ENCODE measurements at places on chromosomes 5 and 9.

DNA sequence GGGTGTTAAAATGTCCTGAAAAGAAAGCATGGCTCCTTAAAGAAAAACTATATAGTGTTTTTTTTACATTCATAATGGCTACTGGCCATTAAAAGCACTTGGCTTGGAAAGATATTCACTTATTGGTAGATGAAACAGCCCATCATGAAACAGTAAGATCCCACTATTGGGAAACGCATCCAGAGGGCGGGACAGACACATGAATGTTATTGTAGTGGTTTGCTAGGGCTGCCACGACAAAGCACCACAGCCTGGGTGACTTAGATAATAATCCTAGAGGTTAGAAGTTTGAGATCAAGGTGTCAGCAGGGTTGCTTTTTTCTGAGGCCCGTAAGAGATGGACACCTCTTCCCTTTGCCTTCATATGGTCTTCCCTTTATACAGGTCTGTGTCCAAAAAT lies 139.4 kb upstream of the ANKH start:
- DNase-seq, result no peak

DNA sequence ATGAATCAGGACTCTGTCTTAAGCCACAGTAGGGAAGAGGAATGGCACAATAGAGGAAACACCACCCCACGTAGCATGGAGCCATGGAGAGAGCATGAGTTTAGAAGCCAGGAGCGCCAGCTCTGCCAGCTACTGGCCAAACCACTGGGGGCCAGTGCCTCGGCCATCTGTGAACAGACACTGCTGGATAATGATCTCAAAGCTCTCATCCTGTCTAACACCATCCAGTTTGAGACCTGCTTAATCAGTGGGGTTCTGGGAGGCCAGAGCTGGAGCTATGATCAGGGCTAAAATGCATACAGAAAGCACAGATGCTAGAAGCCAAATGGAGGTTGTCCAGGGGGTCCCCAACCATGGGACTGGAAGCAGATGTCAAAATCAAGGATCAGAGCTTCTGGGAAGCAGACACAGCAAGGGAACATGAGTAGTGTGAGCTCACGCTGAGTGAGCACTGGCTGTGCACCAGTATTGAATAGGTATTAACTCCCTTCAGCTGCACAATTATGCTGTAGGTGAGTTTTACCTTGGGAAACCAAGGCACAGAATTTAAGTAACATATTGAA lies 92.7 kb downstream of the KCNIP1 start:
- DNase-seq, result no peak

DNA sequence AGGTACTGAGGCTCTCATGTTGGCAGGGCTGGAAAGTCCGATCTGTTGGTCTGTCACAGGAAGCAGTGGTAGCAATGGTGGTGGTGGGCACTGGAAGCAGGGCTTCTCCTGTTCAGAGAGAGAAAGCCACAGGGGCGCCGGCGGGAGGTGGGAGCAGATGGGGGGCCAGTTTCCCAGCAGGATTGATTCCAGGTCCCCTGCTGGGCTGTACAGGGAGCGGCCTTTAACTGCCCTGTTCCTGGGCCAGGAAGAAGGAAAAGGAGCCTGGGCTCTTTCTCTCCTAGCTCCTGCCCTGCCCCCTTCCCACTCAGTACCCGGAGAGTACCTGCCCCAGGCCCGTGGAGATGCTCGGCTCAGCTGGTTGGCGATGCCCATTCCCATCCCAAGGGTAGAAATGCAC lies 2.6 kb upstream of the DAB2IP start:
- DNase-seq, result no peak

DNA sequence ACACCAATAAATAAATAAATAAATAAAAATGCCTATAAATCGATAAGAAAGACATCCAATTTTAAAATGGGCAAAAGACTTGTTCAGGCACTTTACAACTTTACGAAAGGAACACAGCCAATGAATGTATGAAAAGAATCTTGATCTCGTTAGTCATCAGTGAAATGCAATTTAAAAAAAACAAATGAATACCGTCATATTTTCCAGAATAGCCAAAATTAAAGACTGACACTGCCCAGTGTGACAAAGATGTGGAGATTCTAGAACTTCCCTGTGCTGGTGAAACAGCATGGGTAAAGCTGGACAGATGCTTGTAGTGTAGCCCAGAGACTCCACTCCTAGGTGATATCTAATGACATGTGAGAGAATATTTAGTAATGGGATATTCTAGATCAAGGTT lies 127.1 kb downstream of the GOLPH3 start:
- DNase-seq, result no peak

DNA sequence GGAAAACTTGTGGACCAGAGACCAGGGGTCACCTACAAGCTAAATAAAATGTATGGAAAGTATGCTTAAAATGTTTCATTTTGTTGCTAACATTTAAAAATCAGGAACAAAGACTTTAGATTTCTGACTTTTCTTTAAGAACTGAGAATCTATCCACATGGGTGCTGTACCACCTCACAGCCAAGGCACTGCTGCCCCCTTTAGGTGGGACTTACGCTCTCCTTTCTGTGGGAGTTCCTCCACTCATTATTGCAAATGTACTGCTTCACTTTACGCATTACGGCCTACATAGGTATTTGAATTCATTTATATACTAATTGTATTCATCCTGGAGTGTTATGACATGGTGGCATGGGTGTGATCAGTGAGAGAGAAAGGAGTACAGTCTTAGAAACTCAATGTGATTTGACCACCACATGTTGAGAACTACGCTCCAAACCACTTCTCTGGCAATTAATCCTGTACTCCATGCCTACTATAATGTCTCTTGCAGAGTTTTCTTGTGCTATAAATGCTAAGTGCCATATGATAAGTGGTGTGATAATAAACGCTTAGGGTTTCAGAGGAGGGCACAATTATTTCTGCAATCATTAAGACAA lies 24.7 kb upstream of the CETN3 start:
- peak; percentile 23 for DNase-seq

DNA sequence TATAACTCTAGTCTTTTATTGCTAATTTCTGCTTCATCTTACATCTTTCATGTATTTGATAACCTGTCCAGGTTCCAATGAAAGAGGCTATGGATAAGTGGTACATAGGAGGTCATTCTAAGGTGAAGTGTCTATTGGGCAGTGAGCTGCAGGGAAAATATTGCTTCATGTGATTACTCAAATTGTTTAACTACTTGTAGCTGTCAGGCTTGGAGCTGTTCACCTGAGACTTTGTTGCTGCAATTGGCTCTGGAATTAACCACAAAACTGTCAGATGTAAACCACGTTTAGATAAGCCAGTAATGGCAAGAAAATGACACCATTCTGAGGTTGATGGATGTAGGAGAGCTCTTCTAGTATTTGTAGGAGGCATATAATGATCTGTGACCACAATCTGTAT lies 26.0 kb downstream of the ADAMTSL1 start:
- no peak for DNase-seq

Measured in suppressor macrophage treated with lipopolysaccharide for 4 hours (primary cell).